Liver (tissue), 10 donors: ENCODE measurements at places on chromosomes 11 and 22. TPM values are rescaled to one million over a fixed set of nuclear protein-coding genes. Genes with fewer than 3 reads are reported as not detected.

ST3GAL4 gene
- 18.4 TPM for total RNA-seq

RBMXL2 gene
- 0.05 TPM for total RNA-seq

GRCh38 chr11:67349036-67349435, 4.3 kb downstream of the POLD4 start:
- H3K4me3 ChIP-seq, result no peak overlapping the region
- H3K4me1 ChIP-seq, result peaks cover 2% of the 10 kb centered on the region
- no peak for DNase-seq
- peaks cover 1% of the 10 kb centered on the region for H3K36me3 ChIP-seq
- H3K27ac ChIP-seq, result no peak overlapping the region
- no peaks in the 10 kb centered on the region for H3K27me3 ChIP-seq

DNA sequence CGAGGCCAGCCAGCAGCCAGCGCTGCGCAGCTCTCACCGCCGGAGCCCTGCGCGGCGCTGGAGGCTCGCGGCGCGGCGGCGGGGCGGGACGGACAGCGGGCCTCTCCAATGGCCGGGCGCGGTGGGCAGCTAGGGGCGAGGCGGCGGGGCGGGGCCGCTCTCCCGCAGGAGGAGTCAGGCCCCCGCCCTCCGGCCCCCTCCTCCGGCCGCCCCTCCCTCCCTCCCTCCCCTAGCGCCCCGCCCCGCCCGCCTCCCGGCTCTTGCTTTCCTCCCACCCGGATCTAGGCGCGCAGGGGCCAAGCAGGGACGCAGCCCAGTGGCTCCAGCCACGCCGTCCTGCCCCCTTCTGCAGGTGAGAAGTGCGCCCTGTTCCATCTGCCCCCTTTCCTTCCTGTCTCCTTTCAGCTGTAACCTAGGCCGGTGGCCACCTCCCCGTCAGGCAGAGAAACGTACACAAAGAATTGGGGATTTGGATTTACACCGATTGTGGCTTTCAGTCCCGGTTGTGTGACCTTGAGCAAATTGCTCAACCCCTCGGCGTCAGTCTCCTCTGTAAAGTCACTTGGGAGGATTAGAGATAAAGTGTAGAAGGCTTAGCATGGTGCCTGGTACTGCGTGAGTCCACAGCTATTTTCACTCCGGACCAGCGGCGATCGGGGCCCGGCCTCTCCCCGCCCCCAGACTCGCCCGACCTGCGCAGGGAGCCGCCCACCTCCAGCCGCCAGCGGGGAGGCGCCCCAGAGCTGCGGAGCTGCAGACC, at the start of gene FZD4:
Gene FZD4, minus strand, starts transcription at position 35 of the 760 bp plus-strand sequence. CDS start 310 bp downstream, outside the sequence.
- H3K27ac ChIP-seq, result peak within 1 kb of the TSS; percentile 84
- peaks cover 26% of the 10 kb centered on the region for H3K4me1 ChIP-seq
- H3K4me3 ChIP-seq, result peak within 1 kb of the TSS; percentile 92
- peak; percentile 86 for DNase-seq
